Cardiac fibroblast (primary cell): ENCODE measurements at places on chromosomes 6 and 20.
A peak's percentile ranks its signal among the peaks of the same experiment; 100 is the strongest.

DNA sequence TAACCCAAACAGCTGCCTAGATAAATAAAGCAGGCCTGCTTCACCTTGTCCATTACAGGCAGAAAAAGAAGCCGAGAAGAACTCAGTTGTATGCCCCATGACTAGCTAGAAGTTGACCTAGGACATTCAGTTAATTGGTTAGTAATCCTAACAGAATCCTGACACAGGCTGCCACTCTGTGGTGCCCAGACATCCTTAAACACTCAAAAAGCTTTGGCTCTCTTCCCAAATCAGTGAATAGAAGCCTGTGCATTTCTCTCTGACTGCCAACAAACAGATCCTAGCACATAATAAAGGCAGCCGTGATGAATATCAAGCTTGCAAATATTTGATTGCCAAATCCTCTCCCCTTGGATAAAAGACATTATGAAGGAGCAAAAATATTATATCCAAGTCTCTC, 519.1 kb upstream of the EYS start:
- no peak for DNase-seq

DNA sequence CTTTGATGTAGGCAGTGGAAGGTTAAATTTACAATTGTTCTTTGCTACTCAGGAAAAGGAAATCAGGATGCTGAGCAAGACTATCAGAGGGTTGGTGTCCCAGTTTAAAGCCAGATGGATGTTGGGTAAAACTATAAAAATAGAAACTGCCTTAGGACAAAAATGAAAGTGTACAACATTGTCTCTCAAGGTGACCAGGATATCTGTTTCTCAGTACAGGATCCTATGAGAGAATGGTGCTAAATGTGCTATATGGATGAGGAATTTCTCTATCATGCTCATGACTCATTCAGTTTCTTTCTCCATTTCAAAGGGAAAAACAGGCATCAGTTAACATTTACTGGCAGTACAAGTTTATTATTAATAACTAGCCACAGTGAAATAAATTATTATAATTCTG, 534.2 kb upstream of the GJE1 start:
- peak; percentile 48 for DNase-seq

DNA sequence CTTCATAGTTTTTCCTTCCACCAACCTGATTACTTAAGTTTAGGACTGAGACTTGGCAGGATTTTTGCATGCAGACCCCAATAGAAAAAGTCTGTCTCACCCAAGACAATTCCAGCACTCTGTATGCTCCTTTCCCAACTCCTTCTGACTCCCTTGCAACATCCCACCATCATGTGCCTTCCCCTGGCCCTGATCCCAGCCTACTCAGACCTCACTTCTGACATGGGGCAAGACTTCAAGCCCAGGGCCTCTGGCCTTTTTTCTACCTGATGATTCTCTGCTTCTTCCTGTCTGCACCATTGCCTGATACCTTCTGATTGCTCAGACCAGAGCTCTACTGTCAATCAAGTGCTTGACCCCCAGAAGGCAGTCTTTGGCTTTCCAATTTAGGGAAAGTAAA, 96.6 kb downstream of the HAO1 start:
- DNase-seq = peak; percentile 89

DNA sequence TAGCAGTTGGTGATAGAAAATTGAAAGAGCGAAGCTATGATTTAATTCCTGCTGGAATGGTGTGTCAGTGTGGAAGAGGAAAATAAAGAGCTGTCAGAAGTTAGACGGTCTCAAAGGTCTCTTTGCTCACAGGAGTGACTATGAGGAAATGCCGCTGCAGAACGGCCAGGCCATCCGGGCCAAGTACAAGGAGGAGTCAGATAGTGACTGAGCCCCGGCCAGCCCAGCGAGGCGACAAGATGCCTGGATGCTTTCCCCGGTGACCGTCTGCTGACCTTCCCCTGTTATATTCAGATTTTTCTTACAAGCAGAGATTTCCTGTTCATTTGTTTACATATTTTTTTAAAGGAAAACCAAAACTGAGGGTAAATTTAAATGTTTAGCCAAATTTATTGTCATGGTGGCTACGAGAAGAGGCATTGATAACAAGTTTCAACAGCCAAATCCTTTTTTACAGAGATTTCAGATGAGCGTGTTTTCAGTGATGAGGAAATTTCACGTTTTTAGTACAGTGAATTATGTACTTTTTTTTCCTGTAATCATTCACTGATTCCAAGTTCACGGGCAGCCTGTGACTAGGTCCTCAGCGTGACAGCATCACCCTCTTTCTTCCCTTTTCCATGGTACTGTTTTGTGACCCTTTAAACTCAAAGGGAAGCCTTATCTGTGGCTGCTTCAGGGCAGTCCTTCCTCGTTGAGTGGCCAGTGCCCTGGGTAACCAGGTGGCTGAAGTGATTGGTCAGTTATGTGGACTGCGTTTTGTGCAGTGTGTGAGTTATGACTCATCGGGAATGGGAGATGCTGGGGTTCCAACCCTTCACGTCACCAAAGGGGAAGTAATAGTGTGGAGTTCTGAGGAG, 12.6 kb downstream of the DYNLT1 start:
- peak; percentile 88 for DNase-seq

DNA sequence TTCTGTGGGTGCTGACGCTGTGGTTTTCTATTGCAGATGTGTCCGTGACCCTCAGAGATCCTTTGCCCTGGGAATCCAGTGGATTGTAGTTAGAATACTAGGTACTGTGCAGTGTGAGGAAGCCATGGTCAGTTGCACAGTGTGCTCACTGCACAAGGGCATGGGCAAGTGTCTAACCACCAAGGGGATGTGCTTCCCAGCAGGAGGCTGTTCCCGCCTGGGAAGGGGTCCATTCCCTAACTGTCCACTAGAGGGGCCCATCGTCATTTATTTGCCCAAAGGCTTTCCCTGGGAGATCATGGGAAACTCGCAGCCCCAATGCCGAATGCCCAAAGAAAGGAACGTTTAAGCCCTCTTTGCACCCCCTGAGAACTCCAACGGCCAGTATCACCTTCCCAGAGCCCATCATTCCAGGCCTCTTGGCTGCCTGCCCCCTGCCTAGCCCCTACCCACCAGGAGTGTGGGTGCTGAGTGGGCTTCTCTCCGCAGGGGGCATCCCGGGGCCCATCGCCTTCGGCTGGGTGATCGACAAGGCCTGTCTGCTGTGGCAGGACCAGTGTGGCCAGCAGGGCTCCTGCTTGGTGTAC, 26.2 kb downstream of the SLCO4A1 start:
- DNase-seq = peak; percentile 80

DNA sequence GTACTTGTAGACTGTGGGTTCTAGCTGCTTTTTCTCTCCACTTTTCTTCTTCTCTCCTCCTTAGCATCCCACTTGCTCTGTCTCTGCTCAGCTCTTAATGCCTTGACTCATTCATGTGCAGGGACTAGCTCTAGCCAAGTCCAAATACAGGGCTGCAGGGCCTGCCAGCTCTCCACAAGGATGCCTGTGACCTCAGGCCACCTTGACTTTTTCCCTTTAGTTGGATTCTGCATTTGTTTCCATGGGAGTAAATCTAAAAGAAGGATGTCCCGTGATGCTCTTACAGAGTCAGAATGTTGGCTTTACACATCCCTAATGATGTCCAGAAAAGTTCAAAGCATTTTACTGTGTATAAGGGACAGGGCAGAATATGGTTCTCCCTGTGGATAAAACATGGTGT, 101.8 kb upstream of the PREP start:
- no peak for DNase-seq

DNA sequence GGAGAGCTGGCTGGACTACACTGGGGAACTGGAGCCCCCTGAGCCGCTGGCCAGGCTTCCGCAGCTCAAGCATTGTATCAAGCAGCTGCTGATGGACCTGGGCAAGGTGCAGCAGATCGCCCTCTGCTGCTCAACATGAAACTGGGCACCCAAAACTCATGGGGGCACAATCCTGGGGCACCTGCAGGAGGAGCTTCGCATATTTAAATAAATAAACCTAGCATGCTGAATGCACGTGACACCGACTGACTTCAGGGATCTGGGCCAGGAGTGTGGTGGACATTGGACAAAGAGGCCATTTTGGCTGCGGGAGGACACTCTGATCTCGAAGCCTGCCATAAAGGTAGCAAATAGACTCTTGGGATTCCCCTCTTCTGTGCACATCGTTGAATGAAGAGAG, 6.8 kb downstream of the SCAND1 start:
- peak; percentile 27 for DNase-seq

DNA sequence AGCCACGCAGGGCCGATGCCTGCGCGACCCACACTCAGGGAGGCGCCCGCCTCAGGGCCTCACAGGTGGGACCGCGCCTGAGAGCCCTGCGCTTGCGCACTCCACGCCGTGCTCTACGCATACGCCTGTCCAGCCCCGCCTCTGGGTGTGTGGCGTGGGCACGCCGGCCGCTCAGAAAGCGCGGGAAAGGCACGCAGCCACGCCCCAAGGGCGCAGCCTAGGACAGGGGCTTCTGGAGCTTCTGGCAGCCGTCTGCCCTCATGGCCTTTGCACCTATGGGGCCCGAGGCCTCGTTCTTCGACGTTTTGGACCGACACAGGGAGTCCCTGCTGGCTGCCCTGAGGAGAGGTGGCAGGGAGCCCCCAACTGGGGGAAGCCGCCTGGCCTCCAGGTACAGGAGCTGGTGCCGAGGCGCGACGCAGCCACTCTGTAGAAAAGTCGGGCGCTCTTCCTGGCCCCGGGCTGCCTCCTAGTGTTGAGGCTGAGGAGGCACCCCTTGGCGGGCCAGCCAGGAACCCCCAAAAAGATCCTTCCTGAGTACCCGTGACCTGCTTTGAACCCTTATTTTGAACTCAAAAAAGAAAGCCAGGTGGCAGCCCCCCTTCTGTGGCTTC, at the start of gene SPO11:
TSS of gene SPO11 (plus strand) at position 196 of the 614 bp plus-strand sequence. CDS start at position 261, 65 bp downstream.
- no peak for DNase-seq

- DNase-seq = no peak
These were observed 193.7 kb upstream of the GMDS start for GRCh38 chr6:2439082-2439481.

DNA sequence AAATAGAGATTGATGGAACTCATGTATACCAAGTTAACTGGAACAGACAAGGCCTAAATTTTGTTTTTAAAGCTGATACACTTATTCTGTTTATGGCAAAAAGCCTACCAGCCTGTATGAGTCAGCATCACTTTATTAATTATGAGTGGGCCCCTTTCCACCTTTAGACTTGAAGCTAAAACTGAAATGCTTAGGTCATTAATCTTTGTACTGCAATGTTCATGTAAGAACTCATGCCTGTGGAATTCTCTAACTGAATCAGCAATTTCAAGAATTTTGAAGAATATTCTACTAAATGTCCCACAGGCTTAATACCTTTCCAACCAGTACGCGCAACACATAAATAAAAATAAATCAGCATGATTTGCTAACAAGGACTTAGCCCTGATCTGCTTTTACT, 140.2 kb upstream of the PHACTR1 start:
- DNase-seq = peak; percentile 72

DNA sequence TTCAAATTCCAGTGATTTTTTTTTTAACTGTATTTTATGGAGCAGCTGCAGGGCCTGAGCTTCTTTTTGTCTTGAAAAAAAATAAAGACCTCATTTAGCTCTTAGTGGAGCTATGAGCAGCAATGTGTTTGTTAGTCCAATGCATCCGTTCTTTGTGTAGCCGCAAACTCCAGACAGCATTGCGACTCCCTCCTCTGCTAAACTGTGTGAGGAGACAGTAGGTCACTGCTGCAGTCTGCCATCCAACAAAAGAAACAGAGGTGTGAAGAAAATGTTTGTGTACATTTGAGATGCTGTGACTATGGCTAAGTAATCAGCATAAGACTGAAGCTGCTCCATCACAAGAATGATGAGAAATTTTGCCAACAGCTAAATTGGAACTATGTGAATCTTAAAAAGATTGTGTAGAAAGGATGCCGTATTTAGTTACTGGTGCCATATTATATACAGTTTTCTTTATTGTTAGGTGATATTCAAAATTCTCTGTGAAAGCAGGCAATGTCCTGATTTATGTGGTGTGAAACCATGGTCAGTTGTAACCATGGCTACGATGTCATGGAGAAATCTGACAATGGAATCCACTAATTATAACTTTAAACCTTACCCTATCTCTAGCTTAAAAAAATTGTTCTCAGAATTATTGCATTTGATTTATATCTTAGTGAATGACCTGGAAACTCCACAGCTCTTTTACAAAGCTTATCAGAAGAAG, 428.8 kb upstream of the EPHA7 start:
- DNase-seq = no peak

DNA sequence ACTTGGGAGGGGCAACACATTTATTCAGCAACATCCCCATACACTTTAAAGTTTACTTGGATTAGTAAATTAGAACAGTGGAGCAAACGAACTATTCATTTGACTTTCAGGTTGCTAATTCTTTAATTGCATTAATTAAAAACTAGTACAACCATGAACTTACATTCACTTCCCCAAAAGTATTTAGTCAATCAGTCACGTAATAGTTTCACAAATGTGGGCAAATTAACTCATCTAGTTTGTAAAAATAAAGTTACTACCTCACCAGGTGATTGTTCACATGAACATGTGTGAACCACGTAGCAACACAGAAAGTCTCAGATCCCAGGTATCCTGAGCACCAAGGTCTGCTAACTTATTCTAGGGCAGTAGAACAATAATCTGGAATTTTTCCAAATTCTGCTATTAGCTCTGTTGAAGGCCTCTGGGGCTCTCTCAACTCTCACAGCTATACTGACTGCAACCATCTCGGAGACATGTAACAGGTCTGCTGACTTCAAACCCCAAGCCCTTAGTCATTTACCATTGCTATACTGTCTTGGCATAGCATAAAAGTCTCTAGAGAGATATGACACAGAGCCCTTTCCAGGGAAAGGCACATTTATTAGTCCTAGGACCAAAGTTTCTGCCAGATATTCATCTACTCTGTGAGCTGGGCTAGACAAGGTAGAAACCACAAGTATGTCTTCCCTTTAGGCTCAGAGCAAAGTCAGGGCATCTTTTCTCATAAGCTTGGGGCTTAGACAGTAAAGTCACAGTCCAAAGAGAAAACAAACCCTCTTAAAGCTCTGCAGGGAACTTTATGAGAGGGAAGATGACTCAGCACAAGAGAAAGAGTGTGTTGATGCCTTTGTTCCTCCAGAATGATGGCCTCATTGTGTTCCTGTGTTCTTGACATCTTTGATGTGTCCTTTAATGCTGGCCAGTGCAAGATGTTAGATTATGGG, 50.9 kb upstream of the CCDC28A start:
- peak; percentile 55 for DNase-seq

DNA sequence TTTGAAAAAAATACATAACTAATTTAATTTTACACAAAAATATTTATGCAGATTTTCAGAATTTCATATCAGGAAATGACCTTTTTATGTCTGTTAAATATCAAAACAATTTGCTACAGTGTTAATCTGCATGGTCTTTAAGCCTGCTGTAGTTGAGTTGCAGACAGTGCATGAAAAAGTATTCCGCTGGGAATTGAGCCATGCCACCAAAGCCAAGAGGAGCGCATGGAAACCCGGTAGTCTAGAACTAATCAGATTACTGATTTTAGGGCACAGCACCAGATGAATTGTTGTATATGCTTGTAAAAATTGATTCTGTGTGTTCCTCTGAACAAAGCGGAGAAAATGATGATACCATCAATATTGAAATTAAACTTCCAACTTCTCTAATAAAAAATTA, 34.3 kb upstream of the LAMP5 start:
- DNase-seq = no peak
